ENCODE measurements at places on chromosomes 11 and 22. TPM values are rescaled to one million over a fixed set of nuclear protein-coding genes. Genes with fewer than 3 reads are reported as not detected.
A peak's percentile ranks its signal among the peaks of the same experiment; 100 is the strongest.

DNA sequence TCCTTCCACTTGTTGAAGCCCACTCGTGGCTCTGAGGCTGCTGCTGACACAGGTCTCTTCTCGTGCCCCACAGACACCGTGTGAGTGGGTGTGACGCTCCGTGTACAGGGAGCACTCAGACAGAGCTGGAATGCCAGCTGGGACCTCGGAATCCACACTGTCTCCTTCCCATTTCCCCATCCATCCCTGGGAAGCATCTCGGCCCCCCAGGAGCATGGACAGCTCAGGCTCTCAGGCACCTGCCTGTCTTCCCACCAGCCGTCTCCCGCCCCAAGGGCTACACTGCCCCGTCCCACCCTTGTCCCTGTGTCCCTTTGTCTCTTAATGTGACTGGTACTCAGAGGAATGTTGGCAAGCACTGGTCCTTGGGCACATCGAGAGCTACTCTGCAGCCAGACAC lies 63.8 kb downstream of the ARHGAP8 start:
- no peak for DNase-seq

GRCh38 chr11:2121227-2122130 lies 17.7 kb downstream of the IGF2 start:
- no peak for DNase-seq

DNA sequence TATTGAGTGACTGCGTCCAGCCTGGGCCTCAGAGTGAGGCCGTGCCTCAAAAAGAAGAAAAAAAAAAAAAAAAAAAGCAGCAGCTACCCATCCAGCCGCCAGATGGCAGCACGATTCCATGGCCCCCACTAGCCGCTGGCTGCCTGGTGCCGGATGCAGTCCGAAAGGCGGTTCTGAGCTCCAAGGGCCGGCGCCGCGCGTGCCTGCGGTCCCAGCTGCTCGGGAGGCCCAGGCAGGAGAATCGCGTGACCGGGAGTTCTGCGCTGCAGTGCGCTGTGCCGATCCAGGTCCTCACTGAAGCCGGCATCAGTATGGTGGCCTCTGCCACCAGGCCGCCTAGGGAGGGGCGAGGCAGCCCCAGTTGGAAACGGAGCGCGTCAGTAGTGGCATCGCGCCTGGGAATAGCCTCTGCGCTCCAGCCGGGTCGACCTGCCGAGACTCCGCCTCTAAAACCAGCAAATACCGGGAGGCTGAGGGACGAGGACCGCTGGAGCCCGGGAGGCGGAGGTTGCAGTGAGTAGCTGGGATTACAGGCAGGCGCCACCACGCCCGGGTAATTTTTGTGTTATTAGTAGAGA lies 19.3 kb downstream of the SCARF2 start:
- peak; percentile 80 for DNase-seq

- no peak for DNase-seq
These were observed 19.9 kb downstream of the PACSIN2 start for GRCh38 chr22:42994917-42995562.

- no peak for DNase-seq
These were observed 22.6 kb downstream of the FADD start for GRCh38 chr11:70225681-70226177.

- DNase-seq: no peak
These were observed 18.9 kb downstream of the APIP start for GRCh38 chr11:34897171-34897870.

DNA sequence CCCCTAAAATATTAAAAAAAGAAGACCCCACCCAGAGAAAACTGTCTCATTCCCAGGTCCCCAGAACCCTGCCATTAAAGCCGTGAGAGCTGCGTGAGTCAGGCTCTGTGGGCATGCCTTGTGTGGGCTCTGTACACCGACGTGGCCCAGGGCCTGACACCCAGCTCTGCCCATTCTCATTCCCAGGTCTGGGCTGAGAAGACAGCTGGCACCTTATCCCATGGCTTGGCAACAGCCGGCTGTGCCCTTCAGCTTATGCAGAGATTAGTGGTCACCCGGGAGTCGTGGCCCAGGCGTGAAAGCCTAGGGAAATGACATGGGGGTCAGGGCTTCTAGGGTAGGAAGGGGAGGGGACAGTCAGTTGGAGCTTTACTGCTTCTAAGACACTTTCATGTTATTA lies 31.9 kb downstream of the OTOG start:
- DNase-seq: no peak

DNA sequence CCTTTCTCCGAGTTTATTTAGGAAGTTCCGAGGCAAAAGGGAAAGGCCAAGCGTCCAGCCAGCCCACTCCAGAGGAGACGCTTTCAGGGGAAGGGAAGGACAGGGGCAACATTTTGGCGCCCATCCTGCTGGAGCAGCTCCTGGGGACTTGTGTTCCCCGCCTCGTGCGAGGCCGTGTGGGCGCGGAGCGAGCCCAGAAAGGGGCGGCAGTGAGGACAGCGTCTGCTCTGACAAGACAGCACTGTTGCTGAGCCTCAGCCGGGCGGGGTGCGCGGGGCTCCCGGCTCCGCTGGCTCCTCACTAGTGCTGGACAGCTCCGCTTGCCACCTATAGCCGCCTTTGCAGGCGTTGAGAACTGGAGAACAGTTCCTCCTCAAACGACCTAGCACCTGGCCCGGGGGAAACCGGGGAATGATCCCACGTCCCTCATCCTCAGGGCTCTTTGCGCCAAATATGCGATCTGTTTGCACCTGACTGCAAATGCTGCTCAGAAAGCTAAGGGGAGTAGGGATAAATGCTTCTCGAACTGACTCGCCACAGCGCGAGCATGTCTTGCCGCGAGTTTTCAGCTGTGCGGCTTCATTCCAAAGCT lies 722 bp upstream of the GUCY1A2 start:
- DNase-seq: peak; percentile 24

DNA sequence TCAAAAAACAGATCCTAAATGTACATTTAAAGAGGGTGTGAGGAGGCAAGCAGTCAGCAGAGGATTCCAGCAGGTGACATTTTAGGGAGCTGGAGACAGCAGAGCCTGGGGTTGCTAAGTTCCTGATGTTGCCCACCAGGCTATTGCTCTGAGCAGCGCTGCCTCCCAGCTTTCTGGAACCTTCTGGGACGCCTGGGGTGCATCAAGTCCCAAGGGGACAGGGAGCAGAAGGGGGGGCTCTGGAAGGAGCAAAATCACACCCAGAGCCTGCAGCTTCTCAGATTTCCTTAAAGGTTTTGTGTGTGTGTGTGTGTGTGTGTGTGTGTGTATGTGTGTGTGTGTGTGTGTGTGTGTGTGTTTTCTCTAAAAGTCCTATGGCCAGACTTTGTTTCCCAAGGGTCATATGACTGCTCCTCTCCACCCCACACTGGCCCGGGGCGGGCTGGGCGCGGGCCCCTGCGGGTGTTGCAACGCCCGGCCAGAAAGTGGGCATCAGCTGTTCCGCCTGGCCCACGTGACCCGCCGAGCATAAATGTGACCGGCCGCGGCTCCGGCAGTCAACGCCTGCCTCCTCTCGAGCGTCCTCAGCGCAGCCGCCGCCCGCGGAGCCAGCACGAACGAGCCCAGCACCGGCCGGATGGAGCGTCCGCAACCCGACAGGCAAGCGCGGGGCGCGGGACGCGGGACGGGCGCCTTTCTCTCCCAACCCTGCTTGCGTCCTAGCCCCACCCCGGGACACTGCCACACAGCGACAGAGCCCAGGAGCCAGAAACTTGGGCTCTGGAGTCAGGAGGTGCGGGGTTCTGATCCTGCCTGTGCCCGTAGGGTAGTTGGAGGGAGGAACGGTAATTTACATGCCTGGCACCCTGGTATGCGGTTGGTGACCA lies at the start of gene HMOX1:
Gene HMOX1, plus strand, starts transcription at position 560 of the 887 bp plus-strand sequence. Its CDS starts 78 bp downstream, at position 638.
- peak; percentile 71 for DNase-seq

TYR gene
- total RNA-seq: not detected

GRCh38 chr11:65810046-65810868 lies 23.4 kb downstream of the OVOL1 start:
- no peak for DNase-seq

KCNJ5 gene
- total RNA-seq: not detected

ZP1 gene
- 0.34 TPM for total RNA-seq

DNA sequence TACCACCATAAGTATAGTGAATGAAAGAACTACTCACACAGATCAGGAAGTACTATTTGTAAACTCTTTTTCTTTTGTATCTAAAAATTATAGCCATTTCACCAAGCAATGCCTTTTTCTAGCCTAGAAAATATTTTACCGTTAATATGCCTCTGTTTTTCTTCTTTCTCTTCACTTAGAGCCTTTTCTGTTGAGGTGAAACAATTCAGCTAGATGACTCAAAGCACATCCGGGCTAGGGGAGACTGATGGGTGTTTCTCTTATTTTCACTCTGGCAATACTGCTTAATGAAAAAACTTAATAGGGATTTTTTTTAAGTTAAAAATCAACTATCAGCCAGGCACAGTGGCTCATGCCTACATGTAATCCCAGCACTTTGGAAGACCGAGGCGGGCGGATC lies 93.3 kb downstream of the SGSM3 start:
- peak; percentile 56 for DNase-seq

DNA sequence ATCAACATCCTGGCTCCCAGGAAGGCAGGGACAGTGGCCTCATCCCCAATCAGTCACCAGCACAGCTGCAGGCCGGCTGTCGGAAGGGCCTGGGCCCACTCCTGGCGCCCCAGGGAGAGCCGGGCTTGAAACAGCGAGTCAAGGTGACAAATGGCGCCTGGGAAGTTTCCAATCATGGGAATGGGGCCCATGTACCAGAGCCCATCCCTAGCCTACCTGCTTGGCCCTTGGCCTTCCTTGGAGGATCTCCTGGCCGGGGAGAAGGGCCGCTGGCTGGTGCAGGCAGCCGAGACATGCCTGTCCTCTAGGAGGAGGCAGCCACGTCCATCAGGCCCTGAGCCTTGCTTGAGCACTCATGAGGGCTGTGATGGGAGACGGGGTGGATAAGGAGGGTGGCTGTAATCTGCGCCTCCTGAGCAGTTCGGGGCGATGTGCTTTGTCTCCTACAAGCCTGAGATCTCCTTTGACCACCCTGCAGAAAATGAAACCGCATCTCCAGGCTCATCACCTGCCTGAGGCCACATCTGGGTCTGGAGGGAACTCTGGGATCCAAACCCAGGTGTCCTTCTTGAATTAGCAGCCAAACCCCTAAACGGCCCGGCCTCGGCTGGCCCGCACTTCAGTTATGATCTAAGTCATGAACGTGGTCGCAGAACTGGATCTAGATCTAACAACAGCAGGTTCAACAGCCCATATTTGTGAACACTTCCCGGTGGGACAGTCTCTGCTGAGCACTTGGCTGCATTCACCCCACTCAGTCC lies 862.0 kb downstream of the TBC1D22A start:
- DNase-seq: peak; percentile 2

DNA sequence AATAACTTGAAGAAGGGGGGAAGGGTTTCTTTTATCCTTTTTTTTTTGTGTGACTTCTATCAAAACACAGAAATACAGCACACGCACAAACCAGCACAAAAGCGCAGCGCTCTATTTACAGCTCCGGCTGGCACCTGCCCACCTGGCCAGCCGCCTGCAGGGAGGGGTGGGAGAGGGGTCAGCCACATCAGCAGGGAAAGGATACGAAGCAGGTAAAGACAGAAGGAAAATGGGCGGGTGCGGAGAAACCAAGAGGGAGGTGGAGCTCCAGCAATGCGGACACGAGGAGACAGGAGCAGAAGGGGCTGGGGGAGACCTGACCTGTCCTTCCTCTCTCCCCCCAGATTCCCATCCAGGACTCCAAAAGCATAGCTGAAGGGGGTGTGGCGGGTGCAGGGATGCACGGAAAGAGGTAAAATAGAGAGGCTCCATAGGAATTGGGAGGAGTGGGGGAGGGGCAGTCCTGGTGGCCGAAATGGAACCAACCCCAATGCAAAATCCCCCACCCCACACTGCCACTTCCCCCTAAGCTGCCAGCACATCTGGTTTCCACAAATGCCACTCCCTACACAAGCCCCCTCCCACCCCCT lies 14.1 kb downstream of the CXCR5 start:
- DNase-seq: no peak

GRCh38 chr11:113932788-113933187 lies 28.2 kb downstream of the HTR3B start:
- no peak for DNase-seq

GRCh38 chr11:125164422-125165110 lies at the start of gene PKNOX2:
PKNOX2 (plus strand) TSS chr11:125164751; CDS start chr11:125351306, 186,555 bp downstream.
- DNase-seq: peak; percentile 58

KCNE3 gene
- total RNA-seq: not detected

SYT9 gene
- not detected for total RNA-seq

DNA sequence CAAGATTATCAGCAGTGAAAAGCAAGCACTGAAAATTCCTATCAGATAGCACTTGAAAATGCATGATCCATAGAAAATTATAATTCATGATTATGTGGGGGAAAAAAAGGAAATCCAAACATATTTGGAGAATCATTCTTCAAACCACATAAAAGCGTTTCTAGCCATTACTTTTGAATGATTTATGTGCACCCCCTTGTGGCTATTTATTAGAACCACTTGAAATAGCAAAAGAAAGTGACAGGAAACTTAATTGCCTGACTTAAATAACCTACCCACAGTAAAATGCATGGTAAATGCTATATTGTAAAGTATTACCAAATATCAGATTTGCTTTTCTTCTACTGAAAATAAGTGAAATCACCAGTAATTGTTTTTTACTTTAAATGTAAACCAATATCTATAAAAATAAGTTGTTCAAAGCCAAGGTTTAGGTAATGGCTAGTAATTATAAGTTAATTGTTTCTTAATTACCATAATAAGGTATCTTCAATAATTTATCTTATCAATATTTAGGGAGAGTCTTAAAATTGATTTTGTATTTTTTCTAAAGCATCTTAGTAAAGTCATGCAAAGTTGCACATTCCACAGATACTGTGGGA lies 168.5 kb downstream of the ARHGAP42 start:
- DNase-seq: no peak

GRCh38 chr11:123135863-123136446 lies 59.1 kb downstream of the CLMP start:
- DNase-seq: no peak

DNA sequence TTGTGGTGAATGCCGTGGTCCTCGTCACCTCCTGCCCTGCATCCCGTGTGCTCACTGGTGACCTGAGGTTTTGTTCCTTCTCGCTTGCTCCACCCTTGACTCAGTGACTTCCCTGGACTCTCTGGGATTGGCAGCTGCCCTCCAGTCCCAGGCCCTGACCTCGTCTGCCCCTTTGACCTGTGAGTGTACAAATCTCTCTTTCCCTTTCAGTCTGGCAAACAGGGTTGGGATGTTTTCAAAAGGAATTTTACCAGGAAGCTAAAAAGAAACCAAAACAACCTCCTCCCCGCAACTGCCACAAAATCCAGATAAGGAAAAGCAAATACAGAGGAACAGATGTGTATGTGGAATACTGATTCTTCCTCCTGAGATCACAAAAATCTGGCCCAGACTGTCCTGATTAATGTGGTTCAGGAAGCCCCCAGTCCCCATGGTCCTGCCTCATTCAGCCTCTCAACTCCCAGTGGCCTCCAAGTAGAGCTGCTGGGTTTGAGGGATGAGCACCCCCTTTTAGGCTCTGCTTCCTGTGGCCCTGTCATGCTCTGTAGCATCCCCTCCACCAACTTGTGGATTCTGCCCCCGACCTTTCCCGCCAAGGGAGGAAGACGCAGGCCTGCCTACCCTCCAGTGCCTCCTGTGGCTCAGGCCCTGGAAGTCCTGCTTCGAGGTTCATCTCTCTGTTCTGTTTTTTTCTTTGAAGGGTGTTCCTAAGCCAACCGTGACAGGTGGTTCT lies 15.2 kb downstream of the ROBO4 start:
- DNase-seq: no peak

GRCh38 chr11:6548121-6548520 lies 51.0 kb downstream of the DNHD1 start:
- DNase-seq: no peak
